ENCODE measurements at places on chromosomes 1 and 21.
A peak's percentile ranks its signal among the peaks of the same experiment; 100 is the strongest.

- DNase-seq, result no peak
Observed at GRCh38 chr21:20647607-20648006, 350.6 kb upstream of the NCAM2 start.

DNA sequence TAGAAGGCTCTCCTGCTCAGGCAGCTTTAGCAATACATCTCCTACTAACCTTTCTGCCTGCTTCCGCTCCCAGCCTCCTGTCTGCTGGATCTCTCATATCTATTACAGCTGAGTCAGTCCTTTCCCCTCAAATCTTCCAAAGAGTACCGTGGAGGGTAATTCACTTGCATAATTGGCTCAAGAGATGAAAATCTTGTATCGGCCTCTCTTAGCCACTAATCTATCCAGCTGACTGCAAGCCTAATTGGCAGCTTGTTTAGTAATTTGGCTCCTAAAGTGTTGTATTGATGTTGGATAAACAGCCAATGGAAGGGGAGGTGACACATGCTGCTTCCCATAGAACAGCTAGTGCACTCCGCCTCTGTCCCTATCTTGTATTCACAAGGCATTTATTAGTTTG, 195.7 kb downstream of the GPATCH2 start:
- DNase-seq, result no peak

- DNase-seq, result no peak
Observed at GRCh38 chr1:54153535-54154439, 987 bp upstream of the CDCP2 start.

DNA sequence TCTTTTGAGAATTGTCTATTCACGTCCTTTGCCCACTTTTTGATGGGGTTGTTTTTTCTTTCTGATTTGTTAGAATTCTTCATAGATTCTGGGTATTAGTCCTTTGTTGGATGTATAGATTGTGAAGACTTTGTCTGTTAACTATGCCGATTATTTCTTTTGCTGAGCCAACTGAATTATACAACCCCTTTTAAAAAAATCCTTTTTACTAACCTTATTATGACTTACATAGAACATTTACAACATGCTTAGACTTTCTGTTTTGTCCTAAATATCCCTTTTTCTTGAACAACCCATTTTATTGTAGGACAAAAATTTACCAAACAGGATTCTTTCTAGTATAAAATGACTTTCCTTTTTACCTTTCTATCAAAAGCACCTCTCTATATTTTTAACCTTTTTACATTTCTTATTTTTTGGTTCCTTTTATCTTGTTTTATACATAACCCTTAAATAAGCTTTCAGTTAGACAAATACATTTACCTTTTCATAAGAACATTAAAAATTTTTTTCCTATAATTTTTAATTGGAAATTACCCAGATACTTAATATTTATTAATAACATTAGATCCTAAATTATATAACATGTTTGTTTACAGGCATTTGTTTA, 70.4 kb upstream of the TTLL7 start:
- no peak for DNase-seq

DNA sequence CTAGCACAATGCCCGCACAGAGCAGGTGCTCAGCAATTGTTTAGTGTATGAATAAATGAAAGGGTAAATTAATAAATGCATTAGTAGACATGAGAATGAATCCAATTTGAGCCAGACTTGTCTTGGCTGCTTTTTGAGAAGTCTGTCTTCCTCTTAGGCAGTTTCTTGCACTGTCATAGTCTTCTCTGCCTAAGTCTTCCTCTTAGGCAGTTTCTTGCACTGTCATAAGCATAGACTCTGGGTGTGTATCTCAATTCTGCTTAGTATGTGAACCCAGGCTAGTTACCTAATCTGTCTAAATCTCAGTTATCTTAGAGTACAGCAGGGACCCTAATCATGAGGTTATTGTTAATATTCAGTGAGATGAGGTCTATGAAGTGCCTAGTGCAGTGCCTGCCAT, 27.2 kb downstream of the NHLH2 start:
- DNase-seq, result no peak

GRCh38 chr21:40331804-40332203, 464.6 kb downstream of the PCP4 start:
- no peak for DNase-seq

DNA sequence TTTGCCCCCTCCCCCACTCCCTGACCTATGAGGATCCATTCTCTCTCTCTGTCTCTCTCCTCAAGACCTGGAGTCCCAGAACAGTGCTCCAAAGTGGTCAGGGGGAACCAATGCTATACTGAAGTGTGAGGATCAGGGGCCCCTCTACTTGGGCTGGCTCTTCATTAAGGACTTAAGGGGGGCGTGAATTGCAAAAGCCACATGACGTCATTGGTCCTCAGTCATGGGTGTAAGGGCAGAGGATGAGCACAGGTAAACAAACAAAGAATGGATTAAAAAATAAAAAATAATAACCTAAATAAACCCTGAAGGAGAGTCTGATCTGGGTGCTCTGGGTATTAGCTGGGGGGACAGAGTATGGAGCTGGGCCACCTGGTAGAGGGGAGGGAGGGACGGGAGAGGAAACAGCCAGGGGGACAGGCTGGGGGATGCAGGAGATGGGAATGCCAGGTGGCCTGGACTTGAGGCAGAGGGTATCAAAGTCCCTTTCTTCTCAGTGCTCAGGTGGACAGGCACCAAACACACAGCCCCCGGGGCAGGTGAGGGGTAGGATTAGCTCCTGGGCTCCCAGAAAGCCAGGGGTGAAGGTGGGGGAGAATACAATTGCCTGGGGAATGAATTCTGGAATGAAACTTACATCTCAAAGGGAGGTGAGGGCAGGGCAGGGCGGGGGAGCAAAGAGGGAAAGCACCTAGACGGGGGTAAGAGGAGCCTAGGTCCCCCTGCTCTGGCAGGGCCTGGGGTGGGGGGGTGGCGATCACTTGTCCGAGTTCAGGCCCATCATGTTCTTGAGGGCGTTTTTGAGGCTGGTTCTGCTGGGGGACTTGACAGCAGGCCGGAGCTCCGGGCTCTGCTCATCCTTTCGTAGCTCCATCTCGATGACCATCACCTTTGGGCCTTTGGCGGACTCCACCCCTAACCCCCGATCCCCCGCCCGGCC, 4.6 kb downstream of the MPZ start:
- no peak for DNase-seq

- DNase-seq, result no peak
Observed at GRCh38 chr21:36047139-36047538, 13.2 kb downstream of the SETD4 start.

GRCh38 chr1:145985502-145986439, 10.6 kb downstream of the TXNIP start:
- DNase-seq, result no peak

DNA sequence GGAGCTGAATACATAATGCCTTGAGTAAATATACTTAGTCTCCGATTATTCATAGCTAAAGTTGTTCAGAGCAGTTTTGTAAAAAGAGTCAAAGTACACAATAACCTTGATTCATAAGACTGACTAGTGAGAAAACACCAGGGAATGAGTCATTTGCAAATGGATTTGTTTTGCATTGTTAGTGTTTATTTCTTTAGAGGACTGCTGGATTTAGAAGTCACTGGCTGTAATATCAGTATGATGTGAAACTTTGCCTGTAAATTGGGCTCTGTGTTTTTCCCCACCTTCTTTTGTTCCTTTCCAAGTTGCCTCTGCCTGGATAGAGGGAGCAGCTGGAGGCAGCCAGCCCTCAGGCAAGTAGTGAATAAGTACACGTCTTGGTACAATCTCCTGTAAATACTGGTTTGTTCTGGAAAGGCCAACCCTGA, 474.7 kb downstream of the NUF2 start:
- no peak for DNase-seq

DNA sequence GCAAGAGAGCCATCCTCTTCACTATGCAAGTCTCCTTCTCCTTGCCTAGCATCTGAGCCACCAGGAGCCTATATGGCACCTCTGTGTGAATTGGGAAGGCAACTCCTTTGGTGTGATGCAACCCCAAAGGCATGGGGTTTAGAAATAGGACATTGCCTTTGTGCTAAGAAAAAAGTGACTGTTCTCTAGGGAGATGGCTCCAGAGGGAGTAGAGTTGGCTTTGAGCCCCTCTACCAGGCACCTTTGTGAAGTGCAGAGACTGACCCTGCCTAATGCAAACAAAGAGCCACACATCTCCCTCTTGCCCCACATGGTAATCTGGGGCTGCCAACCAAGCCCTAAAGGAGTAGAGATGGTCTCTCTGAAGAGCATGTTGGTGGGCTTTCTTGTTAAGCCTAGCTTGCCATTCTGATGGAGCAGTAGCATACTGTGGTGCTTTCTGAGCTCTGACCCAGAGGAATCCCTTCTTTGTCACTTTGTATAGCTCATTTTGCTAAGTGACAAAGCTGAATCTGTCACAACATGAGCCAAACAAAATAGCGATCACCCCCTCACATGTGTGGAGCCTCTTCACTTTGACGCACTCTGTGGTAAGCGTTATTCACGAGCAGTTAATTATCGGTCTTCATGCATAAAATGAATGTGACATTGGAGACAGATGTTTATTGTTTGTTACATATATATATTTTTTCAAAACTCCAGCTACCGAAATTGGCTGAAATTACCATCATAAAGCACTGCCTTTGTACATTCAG, 74.4 kb downstream of the RWDD3 start:
- no peak for DNase-seq

DNA sequence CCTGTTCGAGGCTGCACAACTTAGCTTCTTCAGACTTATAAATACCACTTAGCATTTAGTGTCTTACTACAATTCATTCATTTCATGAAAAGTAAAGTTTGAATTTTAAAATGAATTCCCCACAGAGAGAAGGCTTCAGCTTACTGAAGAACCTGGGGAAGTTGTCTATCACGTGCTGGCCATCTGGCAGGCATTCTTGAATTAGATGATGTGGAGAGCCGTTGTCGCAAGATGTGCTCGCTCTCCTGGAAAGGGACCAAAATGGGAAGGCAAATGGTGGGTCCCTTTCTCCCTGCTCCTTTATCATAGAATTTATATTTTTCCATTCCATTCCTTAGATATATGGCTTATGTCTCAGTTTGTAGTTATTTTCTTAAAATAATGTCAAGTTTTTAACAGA, 90.5 kb downstream of the CD247 start:
- DNase-seq, result no peak

GRCh38 chr1:221961532-221962292, 219.8 kb upstream of the DUSP10 start:
- peak; percentile 1 for DNase-seq

GRCh38 chr1:101603726-101604125, 366.9 kb downstream of the S1PR1 start:
- DNase-seq, result no peak

DNA sequence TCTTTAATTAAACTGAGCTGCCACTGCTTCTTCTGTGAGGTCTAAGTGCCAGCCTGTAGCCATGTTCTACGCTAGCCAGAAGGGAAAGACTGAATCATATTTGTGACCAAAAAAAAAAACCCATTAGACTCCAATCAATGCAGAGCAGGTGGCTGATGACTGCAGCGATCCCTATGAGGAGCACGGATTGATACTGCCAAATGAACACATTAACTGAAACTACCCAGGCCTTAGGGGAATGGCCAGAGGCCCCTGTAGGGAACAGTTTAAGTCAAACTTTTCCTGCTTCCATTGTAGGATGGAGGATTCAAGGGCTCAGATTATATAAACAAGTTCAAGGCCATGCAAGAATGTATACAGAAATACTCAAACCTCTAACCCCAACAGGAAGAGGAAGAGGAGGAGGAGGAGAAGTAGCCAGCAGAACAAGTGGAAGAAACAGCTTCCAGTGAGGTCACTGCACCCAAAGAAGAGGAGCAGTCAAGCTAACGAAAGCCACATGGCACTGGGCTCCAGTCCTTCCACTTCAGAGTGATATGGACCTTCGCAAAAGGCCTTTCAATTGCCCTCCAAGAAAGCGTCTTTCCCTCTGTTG, 328.3 kb downstream of the SMYD3 start:
- no peak for DNase-seq

Data from central memory CD4-positive, alpha-beta T cell (primary cell).